ENCODE measurements at places on chromosomes 6 and 20.

DNA sequence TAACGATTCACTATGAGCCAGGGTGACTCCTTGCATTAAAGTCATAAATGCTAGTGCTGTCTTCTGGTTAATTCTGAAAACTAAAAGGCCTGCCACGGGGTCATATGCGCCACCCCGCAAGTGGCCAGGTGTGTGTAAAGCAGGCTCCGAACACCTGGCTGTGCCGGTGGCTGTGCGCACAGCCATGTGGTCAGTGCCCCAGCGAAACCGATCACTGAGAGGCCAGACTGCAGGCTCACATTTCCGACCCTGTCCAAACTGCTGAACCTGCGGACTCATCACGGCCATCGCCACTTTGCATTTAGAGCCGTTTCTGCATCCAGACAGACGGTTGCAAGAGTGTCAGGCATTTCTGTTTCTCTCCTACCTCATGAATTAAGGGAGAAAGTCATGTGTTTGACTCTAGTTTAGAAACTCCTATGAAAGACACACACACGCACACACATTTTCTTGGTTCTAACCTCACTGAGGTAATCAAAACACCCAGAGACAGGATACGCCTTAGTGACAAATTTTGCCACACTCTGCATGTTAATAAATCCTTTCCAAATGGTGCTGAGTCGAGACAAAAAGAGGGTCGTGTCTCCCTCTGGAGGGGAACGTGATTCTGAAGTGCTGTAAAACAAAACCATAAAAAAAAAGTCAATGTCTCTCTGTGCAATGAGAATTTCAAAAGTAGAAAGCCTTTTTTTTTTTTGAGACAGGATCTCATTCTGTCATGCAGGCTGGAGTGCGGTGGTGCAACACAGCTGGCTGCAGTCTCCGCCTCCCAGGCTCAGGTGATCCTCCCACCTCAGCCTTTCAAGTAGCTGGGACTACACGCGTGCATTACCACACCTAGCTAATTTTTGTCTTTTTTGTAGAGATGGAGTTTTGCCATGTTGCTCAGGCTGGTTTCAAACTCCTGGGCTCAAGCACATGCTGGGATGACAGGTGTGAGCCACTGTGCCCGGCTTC is 31.0 kb upstream of the TCFL5 start:
- no peak for DNase-seq

DNA sequence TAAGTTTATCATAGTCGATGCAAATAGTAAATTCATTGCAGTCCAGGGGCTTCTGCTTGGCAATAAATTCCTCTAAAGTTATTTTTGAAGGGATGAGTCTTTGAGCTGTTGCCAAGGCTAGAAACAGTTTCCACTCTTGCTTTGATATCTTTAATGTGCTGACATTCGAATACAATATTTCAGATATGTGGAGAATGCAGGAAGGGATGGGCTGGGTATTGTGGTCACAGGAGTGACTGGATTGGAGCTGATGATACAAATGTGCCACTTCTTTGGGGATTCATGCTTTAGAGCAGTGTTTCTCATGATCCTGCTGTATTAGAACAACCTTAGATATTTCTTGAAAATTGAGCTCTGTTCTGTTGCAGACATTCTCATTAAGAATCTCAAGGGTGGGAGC is 139.0 kb downstream of the PRDM13 start:
- no peak for DNase-seq

DNA sequence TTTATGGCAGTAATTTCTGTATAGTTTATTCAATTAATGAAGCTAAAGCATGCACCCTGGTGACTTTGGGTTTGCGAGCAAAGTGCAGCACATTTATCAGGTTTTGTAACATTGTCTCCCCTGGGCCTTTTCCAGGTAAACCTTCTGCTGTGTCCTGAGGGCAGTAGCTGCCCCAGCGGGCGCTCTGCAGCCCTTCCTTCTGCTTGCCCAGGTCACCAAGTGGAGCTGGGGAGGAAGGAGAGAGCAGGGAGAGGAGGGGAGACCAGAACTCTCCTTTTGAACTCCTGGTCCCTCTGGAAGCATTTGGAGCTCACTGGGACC is 145.6 kb downstream of the DLL1 start:
- DNase-seq, result no peak

GRCh38 chr6:135043846-135044245 is 10.8 kb downstream of the HBS1L start:
- DNase-seq, result peak; percentile 60

DNA sequence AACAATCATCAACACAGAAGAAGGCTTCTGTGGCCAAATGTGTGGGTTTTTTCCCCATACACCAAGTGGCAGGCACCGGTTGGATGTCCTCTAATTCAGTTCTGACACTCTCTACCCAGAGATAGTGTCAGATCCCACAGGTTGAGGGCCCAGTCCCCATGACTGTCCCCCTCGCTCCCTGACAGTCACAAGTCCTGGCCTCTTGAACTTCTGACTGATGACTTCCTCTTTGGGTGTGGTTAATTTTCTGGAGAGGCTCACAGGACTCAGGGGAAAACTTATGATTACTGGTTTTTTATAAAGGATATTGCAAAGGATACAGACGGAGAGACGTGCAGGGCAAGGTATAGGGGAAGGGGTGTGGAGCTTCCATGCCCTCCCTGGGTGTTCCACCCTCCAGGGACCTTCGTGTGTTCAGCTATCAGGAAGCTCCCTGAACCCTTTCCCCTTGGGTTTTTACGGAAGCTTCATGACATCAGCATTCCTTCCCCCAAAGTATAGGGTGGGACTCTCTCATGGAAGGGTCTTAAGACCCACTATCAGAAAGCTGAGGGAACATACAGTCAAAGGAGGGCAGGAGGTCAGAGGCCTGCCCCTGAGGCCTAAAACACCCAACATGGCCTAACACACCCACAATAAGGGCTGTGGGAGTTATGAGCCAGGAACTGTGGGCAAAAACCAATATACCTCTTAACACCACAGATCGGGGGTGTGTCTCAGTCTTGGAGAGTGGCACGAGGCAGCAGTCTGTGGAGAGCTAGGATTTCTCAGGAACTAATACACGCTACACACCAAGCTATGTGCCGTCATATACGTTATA is 33.3 kb downstream of the FARS2 start:
- peak; percentile 38 for DNase-seq

Data from hematopoietic multipotent progenitor cell treated with erythropoietin and hydrocortisone succinate and interleukin-3 and kit ligand, for 8 days (in vitro differentiated cells).